ENCODE measurements at places on chromosomes 11 and 22.

- no peak for DNase-seq
Observed at GRCh38 chr11:19561011-19561410, 151.6 kb upstream of the NAV2 start.

DNA sequence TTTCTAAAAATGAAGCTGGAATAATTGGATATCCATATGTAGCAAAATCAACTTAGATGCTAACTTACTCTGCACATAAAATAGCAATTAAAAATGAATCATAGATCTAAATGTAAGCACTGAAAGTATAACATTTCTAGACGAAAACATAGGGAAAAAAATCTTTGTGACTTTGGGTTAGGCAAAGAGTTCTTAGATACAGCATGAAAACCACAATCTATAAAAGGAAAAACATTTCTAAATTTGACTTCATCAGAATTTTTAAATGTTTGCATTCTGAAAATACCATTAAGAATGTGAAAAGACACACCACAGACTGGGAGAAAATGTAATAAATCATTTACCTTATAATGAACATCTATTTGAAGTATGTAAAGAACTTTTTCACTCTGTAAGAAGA lies 128.8 kb downstream of the APIP start:
- DNase-seq: no peak

GRCh38 chr11:57131080-57131790 lies 50.5 kb upstream of the LRRC55 start:
- DNase-seq: no peak

DNA sequence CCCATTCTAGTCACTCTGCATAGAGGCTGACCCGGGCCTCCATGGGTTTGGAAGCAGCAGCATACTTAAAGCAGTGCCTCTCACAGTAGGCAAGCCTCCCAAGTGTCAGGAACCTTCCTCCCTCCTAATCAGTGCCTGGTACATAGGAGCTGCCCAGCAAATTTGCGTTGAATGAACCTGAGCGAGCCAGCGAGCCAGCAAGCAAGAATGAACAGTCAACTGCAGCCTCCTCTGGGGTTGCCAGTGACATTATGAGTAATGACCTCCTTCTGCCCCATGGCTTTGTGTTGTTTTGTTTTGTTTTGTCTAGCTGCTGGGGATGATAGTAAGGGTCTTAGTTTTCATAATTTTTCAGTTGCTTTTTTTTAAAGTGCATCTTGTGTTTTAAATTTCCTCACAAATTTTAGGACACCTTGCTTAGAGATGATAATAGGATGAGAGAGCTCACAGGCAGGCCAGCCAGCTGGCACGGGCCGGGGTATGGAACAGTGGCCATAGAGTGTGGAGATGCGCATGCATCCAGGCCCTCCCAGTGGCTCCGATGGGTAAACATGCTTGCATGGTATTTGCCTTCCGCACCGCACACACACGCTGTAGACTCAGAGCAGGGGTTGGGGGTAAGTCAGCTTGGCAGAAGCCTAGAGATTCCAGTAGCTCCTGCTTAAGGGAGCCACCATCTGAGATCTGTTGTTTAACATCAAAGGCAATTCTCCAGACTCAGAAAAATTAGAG lies 36.1 kb downstream of the TTC12 start:
- no peak for DNase-seq

GRCh38 chr11:31628111-31628510 lies 118.5 kb downstream of the ELP4 start:
- DNase-seq: no peak

DNA sequence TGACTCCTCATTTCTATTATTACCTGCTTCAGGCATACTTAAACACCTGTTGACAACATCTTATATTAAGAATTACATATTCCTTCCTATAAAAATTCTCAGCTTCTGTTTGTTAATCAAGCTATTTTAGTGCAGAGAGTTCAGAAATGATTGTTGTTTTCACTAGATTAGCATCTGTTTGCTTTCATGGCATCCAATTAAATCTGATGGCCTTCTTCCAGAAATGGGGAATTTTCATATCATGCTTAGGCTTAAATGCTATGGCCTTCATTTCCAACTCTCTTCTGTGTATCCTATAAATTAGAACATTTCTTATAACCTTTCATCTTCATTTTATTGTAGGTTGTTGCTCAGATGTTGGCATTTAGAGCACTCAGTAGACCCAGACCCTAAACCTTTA lies 180.0 kb downstream of the WNT11 start:
- no peak for DNase-seq

DNA sequence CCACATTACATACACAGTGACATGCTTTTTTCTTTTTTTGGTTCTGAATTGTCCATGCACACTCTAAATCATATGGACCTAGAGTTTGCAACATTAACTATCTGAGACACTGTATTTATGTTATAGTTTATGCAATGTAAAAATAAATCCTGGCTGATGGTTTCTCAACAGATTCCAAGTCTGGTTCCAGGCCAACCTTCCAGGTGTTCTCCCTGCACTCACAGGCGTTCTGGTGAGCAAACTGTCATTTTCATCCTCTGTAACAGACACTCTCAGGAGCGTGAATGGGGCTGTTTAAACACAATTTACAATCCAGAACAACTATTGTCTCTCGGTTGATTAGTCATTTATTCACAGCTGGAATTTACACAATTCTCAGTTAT lies 36.5 kb upstream of the ANKK1 start:
- no peak for DNase-seq

DNA sequence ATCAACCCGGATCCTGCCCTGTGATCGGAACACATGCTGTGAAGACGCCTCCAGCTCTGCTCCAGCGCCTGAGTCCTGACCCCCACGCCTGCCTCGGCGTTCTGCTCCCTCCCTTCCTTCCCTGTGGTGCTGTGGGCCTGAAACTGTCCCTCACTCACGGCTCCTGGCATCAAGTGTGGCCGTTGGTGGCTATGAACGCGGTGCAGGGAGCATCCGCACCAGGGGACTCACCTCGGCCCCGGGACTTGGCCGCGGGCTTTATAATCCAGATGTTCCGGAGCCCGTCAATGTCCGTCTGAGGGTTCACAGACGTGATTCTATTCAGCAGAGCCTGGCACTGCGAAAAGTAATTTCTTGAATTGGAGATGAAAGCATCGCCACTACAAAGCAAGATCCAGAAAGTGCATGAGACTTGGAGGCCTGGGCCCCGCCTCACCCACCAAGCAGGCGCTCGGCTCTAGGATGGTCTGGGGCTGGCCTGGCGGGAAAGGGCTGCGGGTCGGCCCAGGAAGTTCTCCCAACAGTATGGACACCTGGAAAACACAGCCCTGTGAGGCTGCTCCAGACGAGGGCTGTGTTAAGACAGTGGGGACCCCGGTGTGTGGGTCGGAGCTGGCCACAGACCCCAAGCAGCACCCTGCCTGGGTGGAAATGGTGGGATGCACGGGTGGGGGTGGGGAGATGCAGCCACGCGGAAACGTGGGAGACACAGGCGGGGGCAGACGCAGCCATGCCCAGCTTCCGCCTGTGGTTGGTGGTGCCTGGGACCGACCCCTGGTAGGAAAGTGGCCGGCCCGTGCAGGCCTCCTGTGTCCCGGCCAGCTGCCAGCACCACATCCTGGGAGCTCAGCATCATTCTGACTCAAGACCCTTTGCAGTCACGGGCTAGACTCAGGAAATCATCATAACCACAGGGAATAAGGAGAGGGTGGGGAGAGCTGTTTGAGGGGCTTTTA lies 21.8 kb upstream of the IL17REL start:
- no peak for DNase-seq

DNA sequence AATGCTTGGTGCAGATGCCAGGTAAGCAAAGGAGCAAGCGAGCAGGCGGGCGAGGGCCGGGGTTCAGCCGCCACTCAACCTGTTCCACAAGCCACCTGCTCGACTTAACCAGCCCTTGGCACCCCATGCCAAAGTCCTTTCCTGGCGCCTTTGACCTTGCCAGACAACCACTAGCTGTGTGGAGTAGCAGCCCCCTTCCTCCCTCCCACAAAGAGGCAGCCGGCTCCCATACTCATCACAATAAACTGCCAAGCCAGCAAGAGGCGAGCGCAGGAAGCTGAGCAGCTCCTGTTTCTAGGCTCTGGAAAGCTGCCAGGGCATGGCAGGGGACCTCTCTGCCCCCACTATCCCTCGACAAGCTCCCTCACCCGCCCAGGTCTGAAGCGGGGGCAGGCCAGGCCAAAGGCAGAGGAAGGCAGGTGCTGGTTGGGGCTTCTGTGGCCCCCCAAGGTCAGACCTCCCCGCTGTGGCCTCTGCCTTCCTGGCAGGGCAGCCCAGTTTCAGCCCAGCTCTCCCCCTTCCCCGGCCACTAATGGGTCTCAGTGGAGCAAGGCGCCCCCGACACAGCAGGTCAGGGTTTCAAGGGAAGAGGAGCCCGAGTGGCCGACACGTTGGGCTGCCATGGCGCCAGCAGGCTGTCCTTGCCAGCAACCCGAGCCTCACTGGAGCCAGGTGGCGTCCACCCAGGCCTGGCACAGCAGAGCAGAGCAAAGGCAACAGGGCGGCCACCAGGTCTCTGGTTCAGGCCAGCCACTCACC lies 15.3 kb downstream of the MACROD1 start:
- no peak for DNase-seq

DNA sequence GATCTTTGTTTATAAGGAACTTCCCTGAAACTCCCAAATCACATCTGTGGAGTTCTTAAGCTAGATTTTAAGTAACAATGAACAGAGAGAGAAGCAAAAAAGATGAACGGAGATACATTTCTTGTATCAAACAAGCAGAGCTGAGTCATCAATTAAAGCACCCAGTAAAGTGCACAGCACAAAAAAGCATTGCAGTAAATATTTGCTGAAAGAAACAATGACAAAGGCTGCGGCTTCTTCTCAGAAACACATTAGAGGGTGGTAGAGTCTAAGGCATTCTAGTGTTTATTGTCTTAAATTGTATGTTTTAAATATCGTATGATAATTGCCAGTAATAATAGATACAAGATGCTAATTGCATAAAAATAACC lies 941.6 kb upstream of the CHORDC1 start:
- DNase-seq: no peak

DNA sequence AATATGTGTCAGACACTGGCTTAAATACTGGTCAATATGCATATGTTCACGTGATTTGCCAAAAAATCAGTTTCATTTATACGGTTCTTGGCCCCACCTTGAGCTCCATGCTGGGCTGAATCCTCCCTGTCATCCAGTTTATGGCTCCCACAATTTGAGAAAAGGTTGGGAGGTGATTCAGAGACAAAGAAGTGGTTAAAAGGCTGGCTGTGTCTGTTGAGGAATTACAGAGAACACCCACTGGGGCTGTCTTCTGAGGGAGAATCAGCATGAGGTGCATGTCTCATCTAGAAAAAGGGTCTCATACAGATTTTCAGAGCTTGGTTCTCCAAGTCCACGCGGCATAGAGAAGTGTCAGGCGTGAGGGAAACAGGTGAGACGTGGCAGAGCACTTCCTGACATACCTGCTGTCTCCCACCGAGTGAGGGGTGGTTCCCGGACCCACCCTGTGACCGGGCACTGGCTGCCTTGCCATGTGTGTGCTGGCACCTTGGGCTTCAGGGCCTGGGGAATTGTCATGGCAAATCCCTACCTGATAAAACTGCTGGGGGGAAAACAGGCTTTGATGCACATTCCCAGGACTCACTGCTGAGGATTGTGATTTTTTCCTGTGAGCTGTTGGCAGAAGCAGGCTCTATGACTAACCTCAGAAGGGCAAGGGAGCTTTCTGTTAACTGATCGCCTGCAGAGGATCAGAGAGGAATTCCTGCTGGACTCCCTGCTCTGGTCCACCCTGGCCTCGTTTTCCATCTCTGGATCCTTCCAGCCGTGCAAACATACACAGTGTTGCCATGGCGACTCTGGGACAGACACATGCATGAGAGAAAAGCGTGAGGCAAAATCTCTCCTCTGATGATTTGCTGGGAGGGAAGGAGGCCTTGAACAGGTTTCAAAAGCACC lies 223.6 kb downstream of the ADAMTS15 start:
- no peak for DNase-seq

DNA sequence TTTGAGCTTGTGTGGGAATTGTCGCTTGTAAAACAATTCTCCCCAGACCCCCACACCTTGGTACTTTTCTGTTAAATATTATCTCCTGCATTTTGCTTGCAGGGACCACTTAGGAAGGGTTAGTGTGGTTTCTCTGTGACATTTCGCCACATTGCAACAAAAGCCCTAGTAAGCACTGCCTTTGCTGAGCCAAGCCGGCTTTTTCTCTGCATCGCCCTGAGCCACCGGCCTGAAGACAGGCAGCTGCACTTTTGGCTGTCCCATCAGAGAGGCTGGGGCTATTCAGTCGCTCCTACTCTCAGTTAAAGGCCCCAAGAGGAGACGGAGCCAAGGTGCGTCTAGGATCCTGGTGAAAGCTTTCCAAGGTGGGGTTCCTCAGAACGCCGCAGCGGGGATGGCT lies 5.7 kb downstream of the MPPED1 start:
- DNase-seq: no peak

All from T-helper 2 cell (primary cell).